ENCODE measurements at places on chromosomes 16 and 17. TPM values are rescaled to one million over a fixed set of nuclear protein-coding genes. Genes with fewer than 3 reads are reported as not detected.

Gene BCO1
- not detected for polyA plus RNA-seq

Gene KIF19
- polyA plus RNA-seq = not detected

Gene TLCD3B
- 0.15 TPM for polyA plus RNA-seq

Gene HSD17B2
- 3.2 TPM for polyA plus RNA-seq

Gene CAPNS2
- 0.82 TPM for polyA plus RNA-seq

Gene LPO
- not detected for polyA plus RNA-seq

Gene KSR1
- 0.78 TPM for polyA plus RNA-seq

Gene CRHR1
- not detected for polyA plus RNA-seq

- DNase-seq = no peak
These were observed 121.3 kb downstream of the TRIM37 start for GRCh38 chr17:58985367-58985766.

GRCh38 chr17:33896263-33896662 lies 358.8 kb upstream of the CCL2 start:
- no peak for DNase-seq

DNA sequence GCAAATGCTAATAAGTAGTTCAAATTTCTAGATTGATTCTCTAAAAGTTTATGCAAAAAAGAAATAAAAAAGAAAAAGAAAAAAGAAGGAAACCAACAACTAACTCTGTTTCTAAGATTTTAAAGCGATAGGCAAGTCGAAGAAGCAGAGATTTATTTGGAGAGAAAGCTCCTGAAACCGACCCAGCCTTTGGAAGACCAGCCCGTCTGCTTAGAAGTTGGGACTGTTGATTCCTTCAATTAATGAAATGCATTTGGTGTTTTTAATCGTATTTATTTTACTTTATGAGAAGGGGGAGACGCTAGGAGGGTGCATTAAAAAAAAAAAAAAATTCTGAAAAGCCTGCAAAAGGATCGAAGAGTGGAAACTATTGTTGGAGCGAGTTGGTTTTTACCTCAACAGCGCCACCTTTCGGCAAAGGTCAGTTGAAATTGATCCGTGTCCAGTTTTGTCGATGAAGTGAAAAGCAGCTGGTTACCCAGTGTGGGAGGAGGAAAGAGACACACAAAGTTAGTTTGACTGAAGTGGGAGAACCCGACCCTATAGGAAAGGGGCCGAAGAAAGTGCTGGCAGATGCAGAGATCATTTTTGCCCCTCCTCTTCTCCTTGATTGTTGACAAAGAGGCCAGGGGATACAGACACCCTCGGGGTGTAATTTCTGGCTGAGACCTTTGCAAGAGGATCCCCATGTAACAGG lies 1.5 kb upstream of the MAF start:
- peak; percentile 72 for DNase-seq

DNA sequence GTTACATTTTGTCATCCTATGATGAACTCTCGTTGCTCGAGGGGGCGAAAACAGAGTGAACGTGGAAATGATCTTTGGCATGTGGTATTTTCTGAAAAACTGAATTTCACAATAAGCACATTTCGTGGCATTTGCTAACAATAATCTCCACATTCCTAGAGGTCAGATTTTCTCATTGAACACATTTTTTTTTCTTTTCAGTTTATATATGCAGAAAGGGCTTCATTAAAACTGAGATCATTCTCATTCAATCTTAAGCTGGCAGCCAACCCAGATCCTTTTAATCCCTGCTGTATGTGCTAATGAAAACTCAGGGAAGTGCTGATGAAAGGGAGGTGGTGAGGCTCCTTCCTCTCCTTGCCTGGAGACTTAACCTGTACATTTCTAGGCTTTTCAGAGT lies 52.6 kb downstream of the PRKCA start:
- DNase-seq = no peak

GRCh38 chr17:41803049-41804020 lies 8.4 kb downstream of the P3H4 start:
- no peak for DNase-seq

DNA sequence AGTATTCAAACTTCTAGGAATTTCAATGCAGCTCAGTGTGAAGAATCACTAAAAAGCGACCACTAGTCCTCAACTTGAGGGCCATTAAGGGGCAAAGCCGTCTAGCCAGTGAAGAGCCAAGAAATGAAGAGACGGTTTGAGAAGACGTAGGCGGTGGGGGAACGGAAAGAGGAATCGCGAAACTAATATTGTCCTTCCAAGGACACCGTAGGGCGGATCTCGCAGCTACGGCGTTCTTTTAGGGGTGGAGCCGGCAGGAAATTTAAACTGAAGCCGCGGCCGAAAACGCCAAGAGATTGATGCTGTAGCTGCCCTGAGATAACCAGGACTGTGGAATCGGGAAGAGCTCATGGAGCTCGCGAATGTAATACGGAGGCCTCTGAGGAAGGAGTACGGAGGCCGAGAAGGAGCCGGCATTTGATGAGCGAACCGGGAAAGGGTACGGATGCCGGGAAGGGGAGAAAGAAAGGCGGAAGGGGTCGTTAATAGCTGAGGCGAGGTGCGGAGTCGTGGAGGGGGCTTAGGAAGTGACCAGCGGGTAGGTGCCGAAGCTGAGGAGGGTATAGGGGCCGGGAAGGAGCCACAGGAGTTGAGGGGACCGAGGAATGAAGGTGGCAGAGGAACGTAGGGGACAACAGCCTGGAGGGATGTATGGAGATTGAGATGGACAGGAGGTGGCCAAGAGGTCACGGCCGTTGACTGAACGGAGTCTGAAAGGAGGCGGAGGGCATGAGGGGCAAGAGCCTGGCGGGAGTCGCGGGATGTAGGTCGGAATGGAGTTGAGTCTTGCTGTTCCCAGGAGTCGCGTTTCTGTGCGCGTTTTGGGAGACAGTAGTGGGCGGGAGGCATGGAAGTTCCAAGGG lies at the start of gene DBF4B:
Gene DBF4B (plus strand): TSS at position 265 of the 863 bp plus-strand sequence. CDS start 156 bp downstream, at position 421.
- peak; percentile 89 for DNase-seq

DNA sequence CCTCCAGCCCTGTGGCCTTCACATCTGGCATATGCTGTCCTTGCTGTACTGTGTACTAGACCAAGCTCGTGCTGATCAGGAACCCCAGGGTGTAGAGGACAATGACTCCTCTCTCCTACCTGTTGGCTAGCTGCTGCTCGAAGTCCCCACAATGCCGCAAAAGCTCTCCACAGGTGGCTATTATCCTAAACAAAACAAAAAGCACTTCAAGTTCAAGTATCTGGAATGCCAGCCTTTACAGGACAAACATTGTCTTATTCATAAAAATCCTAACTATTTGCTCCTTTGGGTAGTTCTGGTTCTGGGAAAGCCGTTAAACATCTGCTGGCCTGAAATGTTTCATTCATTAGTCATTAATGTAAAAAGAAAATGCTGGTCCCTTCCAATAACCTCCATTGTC lies 42.8 kb downstream of the COG7 start:
- no peak for DNase-seq

GRCh38 chr17:56595108-56595418 lies 1.6 kb downstream of the NOG start:
- no peak for DNase-seq

GRCh38 chr17:16314859-16315258 lies 38.4 kb downstream of the CENPV start:
- no peak for DNase-seq

GRCh38 chr16:85514598-85515318 lies 98.4 kb upstream of the GSE1 start:
- DNase-seq = peak; percentile 85

DNA sequence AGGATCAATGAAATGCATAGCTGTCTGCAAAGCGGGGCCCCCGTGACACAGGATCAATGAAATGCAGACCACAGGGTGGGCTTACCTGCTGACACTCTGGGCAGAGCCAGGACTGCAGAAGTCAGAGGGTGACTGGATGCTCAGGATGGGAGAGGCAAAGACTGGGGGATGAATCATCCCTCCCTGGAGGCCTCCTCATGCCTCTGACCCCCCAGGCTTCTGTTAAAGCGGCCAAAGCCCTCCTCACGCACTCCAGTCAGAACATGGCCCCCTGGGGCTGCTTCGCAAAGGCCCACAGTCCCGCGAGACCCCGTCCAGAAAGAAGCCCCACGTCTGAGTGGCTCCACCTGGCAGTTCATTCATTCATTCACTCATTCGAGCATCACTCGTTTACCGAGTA lies 38.4 kb upstream of the FOXF1 start:
- DNase-seq = no peak

- no peak for DNase-seq
These were observed 225.1 kb downstream of the SPECC1 start for GRCh38 chr17:20234276-20234675.

DNA sequence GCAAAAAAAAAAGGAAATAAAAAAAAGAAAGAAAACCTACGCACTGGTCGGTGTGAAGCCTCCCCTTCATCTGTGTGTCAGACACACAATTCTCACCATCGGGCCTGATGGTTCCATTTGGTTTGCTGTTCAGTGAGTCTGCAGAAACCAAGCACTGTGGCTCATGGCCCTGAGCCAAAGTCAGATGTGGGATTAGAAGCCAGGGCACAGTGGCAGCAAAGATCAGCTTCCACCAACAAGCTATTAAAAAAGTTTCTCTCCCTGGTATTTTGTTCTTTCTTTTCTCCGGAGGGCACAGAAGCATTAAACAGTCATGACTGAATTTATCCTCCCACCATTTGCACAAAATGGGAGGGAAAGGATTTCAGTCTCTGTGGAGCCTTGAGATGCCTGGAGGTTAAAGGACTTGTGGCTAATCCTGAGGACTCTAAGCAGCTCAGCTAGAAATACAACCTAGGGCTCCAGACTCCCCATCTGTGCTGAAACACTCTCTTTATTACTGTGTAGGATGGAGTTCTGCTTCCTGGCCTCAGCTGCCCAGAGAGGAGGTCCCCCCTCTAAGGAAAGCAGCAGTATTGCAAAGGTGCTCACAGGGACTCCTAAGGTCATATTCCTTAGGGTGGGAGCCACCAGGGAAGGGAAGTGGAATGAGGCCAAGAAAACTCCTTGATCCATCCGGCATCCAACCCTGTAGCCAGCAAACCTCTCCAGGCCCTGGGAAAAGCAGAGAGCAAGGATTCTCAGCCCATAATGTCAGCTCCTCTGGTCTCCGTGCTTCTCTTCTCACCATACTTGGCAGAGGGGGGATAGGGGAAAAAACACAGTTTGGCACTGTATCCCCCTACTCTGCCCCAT lies 28.2 kb downstream of the SLC39A11 start:
- DNase-seq = no peak

GRCh38 chr17:41511116-41511515 lies 5.7 kb upstream of the KRT13 start:
- no peak for DNase-seq

- peak; percentile 89 for DNase-seq
These were observed 396 bp downstream of the NFE2L1 start for GRCh38 chr17:48048384-48049126.

DNA sequence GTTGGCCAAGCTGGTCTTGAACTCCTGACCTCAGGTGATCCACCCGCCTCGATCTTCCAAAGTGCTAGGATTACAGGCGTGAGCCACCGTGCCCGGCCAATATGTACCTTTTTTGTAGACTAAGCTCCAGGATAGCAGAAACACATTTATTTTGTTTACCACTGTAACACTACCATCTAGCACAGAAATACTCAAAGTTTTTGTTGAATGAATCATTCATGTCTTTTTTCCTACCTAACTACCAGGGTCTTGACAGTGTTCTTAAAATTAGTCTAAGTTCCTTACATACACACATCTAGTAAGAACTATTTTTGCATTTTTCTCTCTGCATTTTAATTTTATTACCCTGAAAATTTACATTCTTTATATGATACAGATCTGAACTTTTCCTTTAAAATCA lies 44.4 kb downstream of the AKAP10 start:
- no peak for DNase-seq

DNA sequence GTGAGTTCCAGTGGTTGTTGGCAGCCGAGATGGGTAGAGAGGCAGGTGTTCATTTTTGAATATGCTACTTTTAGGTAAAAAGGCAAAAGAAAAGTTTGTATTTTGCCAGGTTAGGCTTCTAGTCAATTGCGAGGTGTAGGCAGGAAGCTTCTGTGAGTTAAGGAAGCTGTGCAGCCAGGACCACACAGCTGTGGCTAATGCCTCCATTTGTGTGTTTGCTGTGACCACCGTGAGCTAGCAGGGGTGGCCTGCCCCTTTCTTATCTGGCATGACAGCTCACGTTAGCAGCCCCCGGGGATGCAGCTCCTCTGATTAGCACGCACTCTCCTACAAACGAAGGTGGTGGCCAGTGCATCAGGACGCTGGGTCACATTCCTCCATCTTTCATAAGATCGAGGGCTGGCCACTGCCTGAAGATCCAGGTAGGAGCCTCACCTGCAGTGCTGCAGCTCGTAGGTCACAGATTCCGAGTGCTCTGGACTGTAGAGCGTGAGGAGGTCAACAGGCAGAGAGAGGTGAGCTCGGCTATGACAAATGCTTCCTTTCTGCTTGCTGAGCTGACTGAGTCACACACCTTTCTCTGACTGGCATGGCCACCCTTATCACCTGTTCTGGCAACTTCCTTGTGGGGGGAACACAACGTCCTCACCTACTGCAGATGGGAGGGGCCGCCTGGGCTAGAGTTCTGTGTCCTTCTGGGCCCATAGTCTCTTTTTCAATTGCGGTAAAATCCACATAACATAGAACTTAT lies 244.4 kb downstream of the HS3ST3B1 start:
- no peak for DNase-seq

- peak; percentile 4 for DNase-seq
These were observed 748 bp downstream of the ATF7IP2 start for GRCh38 chr16:10386517-10387100.

DNA sequence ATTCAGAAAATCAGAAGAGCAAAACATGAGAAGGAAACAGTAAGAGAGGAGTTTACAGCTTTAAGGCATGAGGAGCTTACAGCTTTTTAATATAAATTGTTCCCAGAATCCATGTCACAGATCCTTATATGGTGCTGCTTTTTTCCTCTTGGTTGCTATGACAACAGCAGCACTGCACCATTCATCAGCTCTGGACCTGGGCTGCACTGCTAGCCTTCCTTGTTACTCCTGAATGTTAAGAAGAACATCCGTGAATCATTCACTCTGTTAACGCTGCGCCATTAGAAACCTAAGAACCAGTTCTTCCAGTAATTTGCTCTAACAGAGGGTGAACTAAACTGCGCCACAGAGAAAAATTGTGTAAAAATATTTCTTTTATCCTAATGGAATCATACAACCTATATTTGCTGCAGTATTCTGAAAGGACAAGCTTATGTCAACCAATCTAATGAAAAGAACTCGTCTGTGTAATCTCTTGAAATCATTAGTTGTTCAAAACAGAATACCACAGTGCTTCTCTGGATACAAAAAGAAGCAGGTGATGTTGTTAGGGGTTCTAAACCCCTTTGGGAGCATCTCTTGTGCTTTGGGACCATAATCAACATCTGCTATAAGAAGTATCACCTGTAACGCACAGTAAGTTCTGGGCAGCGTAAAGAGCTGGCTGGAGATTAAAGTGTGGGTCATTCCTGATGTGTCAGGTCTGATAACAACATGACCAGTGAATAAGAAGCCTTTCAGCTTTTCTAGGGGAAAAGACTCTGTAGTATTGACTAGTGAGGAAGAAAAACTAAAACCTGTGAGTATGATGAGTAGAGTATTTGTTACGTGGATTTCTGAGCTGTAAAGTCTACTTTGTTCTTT lies 151.2 kb downstream of the TANC2 start:
- peak; percentile 11 for DNase-seq

GRCh38 chr17:49899191-49899485 lies 51.3 kb upstream of the TAC4 start:
- DNase-seq = no peak

GRCh38 chr17:10021272-10021984 lies 116.4 kb upstream of the RCVRN start:
- no peak for DNase-seq
